IMR-90 (cell line): ENCODE measurements at places on chromosomes 13 and 19.

GRCh38 chr13:27793507-27794367, 1.5 kb downstream of the GSX1 start:
- H3K36me3 ChIP-seq: no peaks in the 10 kb centered on the region
- peaks cover 92% of the 10 kb centered on the region for H3K27me3 ChIP-seq
- DNase-seq: no peak
- no peak overlapping the region for H3K27ac ChIP-seq
- H3K4me1 ChIP-seq: no peaks in the 10 kb centered on the region; the same call in 1 of the 2 replicates
- no peak overlapping the region for H3K4me3 ChIP-seq

- no peak for DNase-seq
- no peaks in the 10 kb centered on the region for H3K27me3 ChIP-seq
- H3K4me3 ChIP-seq: no peak overlapping the region
- peaks cover 51% of the 10 kb centered on the region for H3K36me3 ChIP-seq
Measured at GRCh38 chr19:34351382-34351826, 13.6 kb upstream of the GPI start.

DNA sequence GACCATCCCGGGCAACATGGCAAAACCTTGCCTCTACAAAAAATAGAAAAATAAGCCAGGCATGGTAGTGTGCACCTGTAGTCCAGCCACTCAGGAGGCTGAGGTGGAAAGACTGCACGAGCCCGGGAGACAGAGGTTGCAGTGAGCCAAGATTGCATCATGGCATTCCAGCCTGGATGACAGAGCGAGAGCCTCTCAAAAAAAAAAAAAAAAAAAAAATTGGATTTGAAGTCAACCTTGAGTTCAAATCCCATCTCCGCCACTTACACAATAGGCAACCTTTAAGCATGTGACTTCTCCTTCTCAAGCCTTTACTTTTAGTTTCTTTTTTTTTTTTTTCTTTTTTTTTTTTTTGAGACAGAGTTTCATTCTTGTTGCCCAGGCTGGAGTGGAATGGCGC, 12.0 kb downstream of the KASH5 start:
- no peak overlapping the region for H3K27ac ChIP-seq
- peaks cover 49% of the 10 kb centered on the region for H3K27me3 ChIP-seq
- peaks cover 6% of the 10 kb centered on the region; the same call in 1 of the 2 replicates for H3K4me1 ChIP-seq
- H3K36me3 ChIP-seq: no peaks in the 10 kb centered on the region
- DNase-seq: peak; percentile 11

DNA sequence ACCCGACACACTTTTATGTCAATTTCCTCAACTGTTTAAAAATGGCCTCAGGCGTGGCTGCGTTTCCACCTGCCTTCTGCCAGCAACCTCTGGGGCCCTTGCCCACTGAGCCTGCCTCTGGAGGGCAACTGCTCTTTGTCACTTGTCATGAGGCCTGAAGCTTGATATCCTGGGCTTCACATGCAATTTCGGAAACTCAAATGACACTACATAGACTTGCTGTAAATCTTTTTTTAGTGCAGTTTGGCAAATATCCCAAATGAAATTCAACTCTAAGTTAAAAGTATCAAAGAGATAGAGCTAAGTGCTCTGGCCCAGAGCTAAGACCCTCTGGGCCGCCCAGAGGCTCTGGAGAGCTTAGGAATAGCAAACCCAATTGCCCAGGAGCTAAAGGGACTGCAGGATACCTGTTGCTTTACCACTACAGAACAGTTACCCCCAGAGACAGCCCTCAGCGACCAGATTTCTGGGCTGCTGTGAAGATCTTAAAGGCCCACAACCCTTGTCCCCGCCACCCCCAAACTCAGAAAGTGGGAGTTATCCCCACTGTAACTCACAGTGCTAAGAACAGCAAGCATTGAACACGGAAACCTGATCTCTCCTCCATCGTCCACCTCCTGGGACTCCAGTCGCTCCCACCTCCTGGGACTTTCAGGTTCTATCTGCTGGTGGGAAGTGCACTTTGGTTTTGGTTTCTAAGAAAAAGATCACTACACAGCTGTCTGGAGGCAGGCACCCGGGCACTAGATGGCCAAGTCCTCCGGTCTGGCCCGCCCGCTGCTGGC, 19.4 kb downstream of the GJA3 start:
- no peak for DNase-seq
- peaks cover 17% of the 10 kb centered on the region; the same call in 1 of the 2 replicates for H3K27me3 ChIP-seq
- no peak overlapping the region for H3K4me3 ChIP-seq
- no peak overlapping the region for H3K27ac ChIP-seq
- H3K36me3 ChIP-seq: peaks cover 1% of the 10 kb centered on the region; the same call in 1 of the 2 replicates
- H3K4me1 ChIP-seq: peaks cover 2% of the 10 kb centered on the region; the same call in 1 of the 2 replicates

GRCh38 chr19:10701955-10702525, 801 bp downstream of the QTRT1 start:
- peak overlapping the region; percentile 76 for H3K27ac ChIP-seq
- DNase-seq: no peak
- H3K27me3 ChIP-seq: no peaks in the 10 kb centered on the region
- H3K4me1 ChIP-seq: peaks cover 3% of the 10 kb centered on the region
- no peaks in the 10 kb centered on the region for H3K36me3 ChIP-seq
- H3K4me3 ChIP-seq: peak overlapping the region; percentile 83

- H3K4me1 ChIP-seq: no peaks in the 10 kb centered on the region
- DNase-seq: no peak
- no peak overlapping the region for H3K4me3 ChIP-seq
- H3K27me3 ChIP-seq: peaks cover 30% of the 10 kb centered on the region
- no peak overlapping the region for H3K27ac ChIP-seq
- H3K36me3 ChIP-seq: no peaks in the 10 kb centered on the region
Measured at GRCh38 chr19:35796645-35797542, 15.8 kb downstream of the PRODH2 start.
